ENCODE measurements at places on chromosomes 12 and 14. TPM values are rescaled to one million over a fixed set of nuclear protein-coding genes. Genes with fewer than 3 reads are reported as not detected.

GRCh38 chr12:105852496-105852895 is 286.3 kb downstream of the NUAK1 start:
- no peaks in the 10 kb centered on the region for H3K36me3 ChIP-seq
- DNase-seq: no peak
- H3K27me3 ChIP-seq: no peaks in the 10 kb centered on the region
- no peak overlapping the region for H3K27ac ChIP-seq

HCAR2 gene
- not detected for total RNA-seq

FOXG1 gene
- 0.12 TPM for total RNA-seq

GRCh38 chr12:98388126-98388525 is 127.3 kb upstream of the TMPO start:
- DNase-seq: no peak
- no peaks in the 10 kb centered on the region for H3K36me3 ChIP-seq
- H3K27me3 ChIP-seq: no peaks in the 10 kb centered on the region
- H3K27ac ChIP-seq: no peak overlapping the region
- peaks cover 2% of the 10 kb centered on the region for H3K4me1 ChIP-seq

GRCh38 chr12:6936636-6937480 is 6.8 kb upstream of the RNU7-1 start:
- no peaks in the 10 kb centered on the region for H3K36me3 ChIP-seq
- peaks cover 14% of the 10 kb centered on the region for H3K4me1 ChIP-seq
- no peaks in the 10 kb centered on the region for H3K27me3 ChIP-seq
